Keratinocyte (primary cell): ENCODE measurements at places on chromosomes 4 and X. TPM values are rescaled to one million over a fixed set of nuclear protein-coding genes. Genes with fewer than 3 reads are reported as not detected.

VEGFC gene
- polyA plus RNA-seq = 7.6 to 46.0 TPM (median 19.4 TPM) in 3 replicates

MAGEA1 gene
- not detected in 3 replicates for polyA plus RNA-seq

TRIM60 gene
- polyA plus RNA-seq = not detected in 3 replicates

MND1 gene
- polyA plus RNA-seq = 0.49 to 4.9 TPM (median 1.7 TPM) in 3 replicates

ADAMTS3 gene
- polyA plus RNA-seq = 0.03 to 0.09 TPM (median 0.03 TPM) in 3 replicates

RBM3 gene
- polyA plus RNA-seq = 237 to 327 TPM (median 282 TPM) in 3 replicates

NLRP2B gene
- polyA plus RNA-seq = not detected in 3 replicates

TLR8 gene
- not detected in 3 replicates for polyA plus RNA-seq

BLOC1S4 gene
- polyA plus RNA-seq = 11.2 to 13.6 TPM (median 11.7 TPM) in 3 replicates

ZNF157 gene
- 0.06 to 0.12 TPM (median 0.06 TPM) in 3 replicates for polyA plus RNA-seq

MAP9 gene
- polyA plus RNA-seq = 4.7 to 7.4 TPM (median 5.6 TPM) in 3 replicates

NPY1R gene
- polyA plus RNA-seq = 0.01 to 0.48 TPM (median 0.13 TPM) in 3 replicates

DAPP1 gene
- polyA plus RNA-seq = 70.1 to 80.3 TPM (median 73.1 TPM) in 3 replicates

GAGE12J gene
- polyA plus RNA-seq = not detected in 3 replicates

SRD5A3 gene
- polyA plus RNA-seq = 7.3 to 15.9 TPM (median 15.6 TPM) in 3 replicates

TRAM1L1 gene
- 0.88 to 1.6 TPM (median 1.5 TPM) in 3 replicates for polyA plus RNA-seq

CFI gene
- polyA plus RNA-seq = not detected in 3 replicates

ARHGAP24 gene
- polyA plus RNA-seq = 0.56 to 1.1 TPM (median 0.87 TPM) in 3 replicates

DNA sequence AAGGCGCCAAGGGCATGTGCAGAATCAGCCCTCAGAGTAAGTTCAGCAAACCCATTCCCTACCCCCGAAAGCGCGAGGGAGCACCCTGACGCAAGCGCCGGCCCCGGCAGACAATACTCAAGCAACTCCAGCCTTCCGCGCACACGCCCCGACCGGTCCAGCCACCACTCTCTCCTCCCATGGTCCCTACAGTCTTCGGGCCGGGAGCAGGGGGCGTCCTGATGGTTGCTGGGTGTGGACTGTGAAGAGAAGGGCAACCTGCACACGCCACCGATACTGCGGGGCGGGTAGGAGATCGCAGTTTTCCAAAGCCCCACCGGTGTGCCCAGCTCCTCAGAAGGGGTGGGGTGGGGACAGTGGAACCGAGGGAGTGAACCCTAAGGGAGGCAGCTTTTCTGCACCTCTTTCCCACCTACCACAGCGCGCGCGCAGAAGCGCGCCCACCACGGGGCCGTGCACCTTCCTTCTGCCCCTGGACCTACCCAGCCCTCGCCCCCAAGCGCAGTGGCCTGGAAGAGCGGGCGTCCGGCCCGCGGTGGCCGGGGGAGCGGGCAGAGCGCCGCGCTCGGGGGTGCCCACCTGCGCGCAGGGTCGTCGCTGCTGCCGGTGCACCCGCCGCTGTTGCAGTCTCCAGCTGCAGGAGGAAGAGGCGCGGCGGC lies 650.2 kb upstream of the DIPK2B start:
- peaks cover 30% of the 10 kb centered on the region for H3K4me1 ChIP-seq
- no peak for DNase-seq
- peak overlapping the region; percentile 91 for H3K27ac ChIP-seq
- H3K36me3 ChIP-seq = no peaks in the 10 kb centered on the region
- no peaks in the 10 kb centered on the region for H3K27me3 ChIP-seq

- no peaks in the 10 kb centered on the region for H3K36me3 ChIP-seq
- H3K4me3 ChIP-seq = no peak overlapping the region
- H3K4me1 ChIP-seq = no peaks in the 10 kb centered on the region
- no peaks in the 10 kb centered on the region for H3K27me3 ChIP-seq
- no peak overlapping the region for H3K27ac ChIP-seq
These were observed 2521.4 kb downstream of the ARAP2 start for GRCh38 chr4:33722800-33723516.

DNA sequence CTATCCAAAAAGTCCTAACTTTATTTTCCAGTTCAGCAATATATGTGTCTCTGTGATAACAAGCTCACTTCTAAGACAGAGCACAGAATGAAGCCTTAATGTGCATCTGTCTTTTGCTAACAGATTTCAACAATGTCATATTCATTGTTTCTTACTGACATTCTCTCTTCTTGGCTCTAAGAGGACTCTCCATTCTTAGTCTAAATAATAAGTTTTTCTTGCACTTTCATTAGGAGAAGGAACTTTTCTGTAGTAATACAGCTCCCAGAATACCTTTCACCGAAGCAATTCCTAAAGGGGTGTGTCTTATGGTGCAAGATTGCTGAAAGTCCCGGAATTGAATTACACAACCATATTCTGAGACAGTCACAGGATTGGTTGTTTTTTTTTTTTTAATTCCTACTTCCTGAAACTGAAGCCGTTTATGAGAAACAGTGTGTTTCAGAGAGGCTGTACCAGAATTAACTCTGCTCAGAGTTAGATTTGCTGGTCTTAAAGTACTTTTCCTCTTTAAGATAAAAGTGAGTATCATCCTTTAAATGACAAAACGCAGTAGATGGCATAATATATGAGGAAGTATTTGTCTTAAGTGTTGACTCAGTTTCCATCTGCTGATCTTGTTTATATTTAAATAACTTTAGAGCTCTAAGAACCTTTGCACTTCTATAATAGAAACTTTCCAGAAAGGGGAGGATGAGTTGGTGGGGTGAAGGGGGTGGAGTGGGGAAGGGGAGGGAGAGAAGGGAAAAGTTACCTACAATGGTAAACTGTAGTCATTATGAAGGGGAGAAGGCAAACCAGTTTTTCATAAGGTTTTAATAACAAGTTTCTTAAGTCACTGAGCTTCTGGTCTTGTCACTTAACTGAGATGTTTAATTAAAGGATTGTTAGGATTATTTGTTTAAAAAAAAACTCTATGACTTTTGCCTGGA lies at the start of gene ALPK1:
Gene ALPK1 (plus strand): TSS at position 421 of the 932 bp plus-strand sequence.
- H3K4me1 ChIP-seq = peaks cover 10% of the 10 kb centered on the region
- no peak for DNase-seq
- peak within 1 kb of the TSS; percentile 76 for H3K27ac ChIP-seq
- H3K4me3 ChIP-seq = peak within 1 kb of the TSS; percentile 76
- H3K36me3 ChIP-seq = no peaks in the 10 kb centered on the region

GRCh38 chr4:111748157-111748556 lies 397.1 kb upstream of the FAM241A start:
- H3K27ac ChIP-seq = no peak overlapping the region
- H3K4me1 ChIP-seq = no peaks in the 10 kb centered on the region
- H3K36me3 ChIP-seq = no peaks in the 10 kb centered on the region
- no peaks in the 10 kb centered on the region for H3K27me3 ChIP-seq

DNA sequence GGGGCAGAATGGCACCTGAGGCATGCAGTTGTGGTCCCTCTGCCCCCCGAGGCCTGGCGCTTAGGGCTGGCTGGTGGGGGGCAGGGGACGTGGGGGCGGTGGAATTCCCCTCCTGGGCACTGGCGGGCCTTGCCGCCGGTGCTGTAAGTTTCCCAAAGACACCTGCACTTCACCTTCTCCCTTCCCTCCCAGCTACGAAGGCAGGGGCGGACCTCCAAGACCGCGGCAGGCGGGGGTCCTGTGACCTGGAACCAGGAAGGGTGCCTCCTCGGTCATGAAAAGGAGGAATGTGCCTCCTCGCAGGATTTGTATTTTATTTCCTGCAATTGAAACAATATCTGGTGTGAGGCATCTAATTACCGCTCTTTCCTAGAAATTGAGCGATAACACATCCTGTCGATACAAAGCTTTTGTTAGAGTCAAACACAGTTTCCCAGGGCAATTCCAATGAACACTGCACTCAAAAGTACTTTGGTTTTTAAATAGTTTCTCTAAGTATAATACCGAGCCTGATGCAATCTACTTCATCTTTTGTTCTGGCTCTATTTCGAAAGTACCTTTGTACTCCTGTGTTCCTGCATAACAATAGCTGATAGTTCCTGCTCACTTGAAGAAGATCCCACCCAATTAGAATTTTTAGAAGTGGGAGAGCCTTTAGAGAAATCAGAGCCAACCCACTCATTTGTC lies 12.3 kb upstream of the ADRA2C start:
- no peak for DNase-seq
- peaks cover 3% of the 10 kb centered on the region for H3K27me3 ChIP-seq
- no peak overlapping the region for H3K4me3 ChIP-seq
- H3K36me3 ChIP-seq = no peaks in the 10 kb centered on the region
- H3K27ac ChIP-seq = no peak overlapping the region
- no peaks in the 10 kb centered on the region for H3K4me1 ChIP-seq

DNA sequence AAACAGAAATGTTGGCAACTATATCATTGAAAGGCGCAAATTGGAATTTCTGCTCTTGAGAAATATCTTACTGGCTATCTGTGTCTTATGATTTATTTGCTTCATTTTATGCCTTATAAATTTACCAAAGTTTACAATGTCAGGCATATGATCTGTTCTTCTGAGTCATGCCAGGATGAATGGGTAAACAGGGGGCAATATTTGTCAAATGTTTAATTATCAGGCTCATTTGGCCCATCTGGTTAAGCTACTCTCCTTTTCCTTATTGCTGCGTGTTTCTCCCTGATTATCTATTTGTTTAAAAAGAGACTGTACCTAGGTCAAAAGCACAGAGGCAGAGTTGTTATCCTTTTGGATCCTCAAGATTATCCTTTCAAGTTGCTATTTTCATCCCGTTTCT lies 903.8 kb upstream of the PCDH10 start:
- no peaks in the 10 kb centered on the region for H3K27me3 ChIP-seq
- no peak for DNase-seq
- no peak overlapping the region for H3K27ac ChIP-seq
- no peaks in the 10 kb centered on the region for H3K4me1 ChIP-seq
- no peaks in the 10 kb centered on the region for H3K36me3 ChIP-seq

GRCh38 chrX:129755779-129756650 lies 17.2 kb downstream of the XPNPEP2 start:
- H3K4me1 ChIP-seq = no peaks in the 10 kb centered on the region
- no peak overlapping the region for H3K27ac ChIP-seq
- H3K27me3 ChIP-seq = no peaks in the 10 kb centered on the region

- H3K27me3 ChIP-seq = no peaks in the 10 kb centered on the region
- H3K36me3 ChIP-seq = no peaks in the 10 kb centered on the region
- peaks cover 20% of the 10 kb centered on the region for H3K4me1 ChIP-seq
- peak overlapping the region; percentile 31 for H3K27ac ChIP-seq
- DNase-seq = no peak
- H3K4me3 ChIP-seq = no peak overlapping the region
These were observed 55.1 kb upstream of the ZCCHC13 start for GRCh38 chrX:74248889-74249288.

- DNase-seq = peak; percentile 52
- H3K36me3 ChIP-seq = no peaks in the 10 kb centered on the region
- H3K27ac ChIP-seq = peak overlapping the region; percentile 10
- no peaks in the 10 kb centered on the region for H3K27me3 ChIP-seq
These were observed 247.6 kb upstream of the RPS6KA3 start for GRCh38 chrX:20514358-20514757.

DNA sequence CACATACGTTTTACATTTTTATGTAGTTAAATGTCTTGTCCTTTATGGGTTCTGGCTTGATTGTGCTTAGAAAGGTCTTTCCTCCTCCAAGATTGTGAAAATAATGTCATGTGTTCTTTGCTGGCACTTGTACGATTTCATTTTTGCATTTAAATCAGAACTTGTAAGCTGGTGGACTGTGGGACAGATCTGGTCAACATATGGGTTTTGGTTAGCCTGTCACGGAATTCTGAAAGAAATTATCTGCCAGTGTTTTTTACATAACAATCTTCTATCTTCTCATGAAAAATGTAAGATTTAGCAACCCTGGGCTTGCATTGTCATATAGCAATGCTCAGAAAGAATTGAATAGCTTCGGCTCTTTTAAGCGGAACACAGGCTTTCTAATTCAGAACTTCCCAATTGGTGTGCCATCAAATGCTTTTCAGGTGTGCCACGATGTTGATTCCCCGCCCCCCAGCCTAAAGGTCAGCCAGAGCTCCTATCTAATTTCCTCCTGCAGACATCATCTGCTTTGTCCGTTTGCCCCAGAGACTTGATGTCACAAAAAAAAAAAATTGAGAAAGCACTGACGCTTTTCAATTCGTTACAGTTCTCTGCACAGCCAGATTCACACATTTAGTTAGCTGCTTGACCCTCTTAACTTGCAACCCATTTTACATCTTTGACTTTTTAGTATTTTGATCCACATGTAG lies 16.2 kb downstream of the AFF1 start:
- no peaks in the 10 kb centered on the region for H3K27me3 ChIP-seq
- no peak overlapping the region for H3K27ac ChIP-seq
- peaks cover 1% of the 10 kb centered on the region for H3K4me1 ChIP-seq
- H3K36me3 ChIP-seq = peaks cover 1% of the 10 kb centered on the region
- DNase-seq = no peak

GRCh38 chr4:140052050-140052449 lies 101.9 kb downstream of the MAML3 start:
- H3K27me3 ChIP-seq = no peaks in the 10 kb centered on the region
- DNase-seq = no peak
- no peak overlapping the region for H3K4me3 ChIP-seq
- H3K36me3 ChIP-seq = no peaks in the 10 kb centered on the region

DNA sequence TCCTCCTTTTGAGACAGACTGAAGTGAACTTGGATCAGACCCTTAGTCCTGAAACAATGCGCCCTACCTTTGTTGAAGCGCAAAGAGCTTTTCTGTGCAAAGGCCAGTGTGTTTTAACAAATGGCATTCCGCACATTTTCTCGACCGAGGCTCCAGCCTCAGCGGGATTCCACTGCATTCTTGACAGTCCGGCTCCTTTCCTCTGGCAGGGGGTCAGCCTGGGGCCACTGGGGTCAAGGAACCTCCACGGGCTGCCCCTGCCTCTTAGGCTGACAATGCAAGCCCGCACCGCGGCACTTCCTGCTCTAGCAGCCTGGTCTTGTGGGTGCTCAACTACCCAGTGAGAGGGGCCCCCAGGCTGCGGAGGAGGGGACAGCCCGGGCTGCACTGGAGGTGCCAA lies 47.2 kb upstream of the TFDP3 start:
- no peak overlapping the region for H3K27ac ChIP-seq
- no peaks in the 10 kb centered on the region for H3K27me3 ChIP-seq
- H3K4me1 ChIP-seq = no peaks in the 10 kb centered on the region
- no peaks in the 10 kb centered on the region for H3K36me3 ChIP-seq
- no peak for DNase-seq
- no peak overlapping the region for H3K4me3 ChIP-seq

DNA sequence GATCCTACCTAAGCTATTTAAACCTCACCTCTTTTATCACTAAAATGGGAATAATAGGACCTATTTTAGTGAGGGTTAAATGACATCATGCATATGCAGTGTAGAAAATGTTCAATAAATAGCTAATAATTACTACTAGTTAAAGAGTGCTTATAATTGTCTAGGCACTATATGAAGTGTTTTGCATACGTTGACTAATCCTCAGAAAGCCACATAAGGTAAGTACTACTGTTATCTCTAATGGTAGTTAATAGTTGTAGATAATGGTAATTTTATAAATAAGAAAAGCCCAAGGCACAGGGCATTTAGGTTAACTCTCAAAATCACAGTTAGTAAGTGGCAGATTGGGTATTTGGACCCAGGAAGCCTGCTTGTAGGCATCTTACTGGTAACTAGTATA lies 47.4 kb upstream of the BOD1L1 start:
- DNase-seq = no peak
- H3K36me3 ChIP-seq = no peaks in the 10 kb centered on the region
- H3K4me1 ChIP-seq = no peaks in the 10 kb centered on the region
- no peak overlapping the region for H3K27ac ChIP-seq
- H3K4me3 ChIP-seq = no peak overlapping the region
